ENCODE measurements at places on chromosomes 16 and 17.

DNA sequence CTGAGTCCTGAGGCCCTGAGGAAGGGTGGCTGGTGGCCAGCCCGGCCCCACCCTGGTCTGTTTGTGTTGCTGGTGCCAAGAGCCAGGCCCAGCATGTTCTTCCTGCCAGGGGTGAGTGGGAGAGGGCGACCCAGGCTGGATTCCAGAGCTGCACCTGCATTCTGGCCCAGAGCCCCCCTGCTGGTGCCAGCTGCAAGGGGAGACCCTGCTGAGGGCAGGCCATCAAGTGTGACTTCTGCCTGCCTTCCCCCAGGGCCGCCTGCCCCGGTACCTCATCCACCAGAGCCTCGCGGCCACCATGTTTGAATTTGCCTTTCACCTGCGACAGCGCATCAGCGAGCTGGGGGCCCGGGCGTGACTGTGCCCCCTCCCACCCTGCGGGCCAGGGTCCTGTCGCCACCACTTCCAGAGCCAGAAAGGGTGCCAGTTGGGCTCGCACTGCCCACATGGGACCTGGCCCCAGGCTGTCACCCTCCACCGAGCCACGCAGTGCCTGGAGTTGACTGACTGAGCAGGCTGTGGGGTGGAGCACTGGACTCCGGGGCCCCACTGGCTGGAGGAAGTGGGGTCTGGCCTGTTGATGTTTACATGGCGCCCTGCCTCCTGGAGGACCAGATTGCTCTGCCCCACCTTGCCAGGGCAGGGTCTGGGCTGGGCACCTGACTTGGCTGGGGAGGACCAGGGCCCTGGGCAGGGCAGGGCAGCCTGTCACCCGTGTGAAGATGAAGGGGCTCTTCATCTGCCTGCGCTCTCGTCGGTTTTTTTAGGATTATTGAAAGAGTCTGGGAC, 2.4 kb upstream of the TCAP start:
- DNase-seq = no peak

DNA sequence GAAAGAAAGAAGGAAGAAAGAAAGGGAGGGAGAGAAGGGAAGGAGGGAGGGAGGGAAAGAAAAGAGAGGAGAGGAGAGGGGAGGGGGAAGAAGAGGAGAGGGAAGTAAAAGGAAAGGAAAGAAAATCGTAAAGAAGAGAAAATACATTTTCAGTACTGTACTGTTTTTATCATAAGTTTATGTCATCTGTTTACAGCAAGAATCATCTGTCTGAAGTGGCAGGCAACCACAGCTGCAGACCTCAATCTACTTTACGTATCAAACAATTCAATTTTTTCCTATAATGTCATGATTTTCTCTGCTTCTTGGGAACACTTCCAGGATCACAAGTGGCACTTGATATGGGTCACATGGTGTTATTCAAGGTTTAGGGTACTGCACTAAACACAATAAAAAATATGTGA, 58.3 kb downstream of the USP32 start:
- no peak for DNase-seq

DNA sequence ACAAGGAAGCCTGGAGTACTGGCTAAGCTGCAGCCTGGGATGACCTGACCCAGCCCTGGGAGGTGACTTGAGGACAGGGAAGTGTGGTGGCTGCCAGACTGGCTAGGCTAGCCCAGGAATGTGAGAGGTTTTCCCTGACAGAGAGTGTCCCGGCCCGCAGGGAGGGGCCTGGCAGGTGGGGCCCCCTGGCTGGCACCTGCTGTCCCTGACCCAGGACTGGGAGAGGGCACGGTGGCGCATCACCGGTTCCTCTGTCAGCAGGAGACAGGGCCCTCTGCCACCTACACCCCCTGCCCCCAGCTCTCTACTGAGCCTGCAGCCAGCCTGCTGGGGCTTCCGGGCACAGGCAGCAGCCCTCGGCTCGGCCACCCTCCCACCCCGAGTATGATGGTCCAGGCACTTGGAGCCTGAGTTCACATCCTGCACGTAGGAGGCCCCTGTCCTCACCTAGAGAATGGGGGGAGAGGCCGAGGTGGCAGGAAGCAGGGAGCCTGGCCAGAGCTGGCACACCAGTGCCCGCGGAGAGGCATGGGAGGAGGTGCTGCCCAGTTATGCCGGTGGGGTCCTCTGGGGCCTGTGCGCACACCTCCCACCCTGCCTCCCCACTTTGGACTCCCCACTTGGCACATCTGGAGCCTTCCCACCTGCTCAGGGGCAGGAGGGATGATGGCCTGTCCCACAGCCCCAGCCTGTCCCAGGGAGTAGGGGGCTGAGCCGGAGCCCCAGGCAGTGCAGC, 528 bp downstream of the PRSS27 start:
- no peak for DNase-seq

DNA sequence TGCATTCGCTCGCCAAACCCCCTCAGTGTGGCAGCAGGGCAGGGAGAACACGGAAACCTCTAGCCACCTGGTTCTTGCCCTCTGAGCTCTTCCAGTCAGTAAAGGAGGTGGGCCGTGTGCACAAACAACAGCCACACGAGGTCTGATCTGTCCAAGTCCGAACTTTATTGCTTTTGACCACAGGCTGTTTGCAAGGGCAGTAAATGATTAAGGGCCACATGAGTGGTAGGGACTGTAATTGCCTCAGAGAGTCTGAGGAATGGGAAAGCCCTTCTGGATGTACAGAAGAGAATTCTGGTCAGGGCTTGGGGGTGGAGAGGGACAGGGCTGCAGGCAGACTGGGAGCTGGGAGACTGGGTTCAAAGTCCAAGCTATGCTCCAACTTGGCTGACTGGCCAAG, 75.7 kb upstream of the LHX1 start:
- no peak for DNase-seq

- DNase-seq = no peak
Measured at GRCh38 chr16:81680444-81681275, 98.4 kb upstream of the PLCG2 start.

- DNase-seq = no peak
Measured at GRCh38 chr17:67311575-67311974, 54.8 kb downstream of the PSMD12 start.

GRCh38 chr16:21646091-21646490, 6.3 kb downstream of the IGSF6 start:
- no peak for DNase-seq

DNA sequence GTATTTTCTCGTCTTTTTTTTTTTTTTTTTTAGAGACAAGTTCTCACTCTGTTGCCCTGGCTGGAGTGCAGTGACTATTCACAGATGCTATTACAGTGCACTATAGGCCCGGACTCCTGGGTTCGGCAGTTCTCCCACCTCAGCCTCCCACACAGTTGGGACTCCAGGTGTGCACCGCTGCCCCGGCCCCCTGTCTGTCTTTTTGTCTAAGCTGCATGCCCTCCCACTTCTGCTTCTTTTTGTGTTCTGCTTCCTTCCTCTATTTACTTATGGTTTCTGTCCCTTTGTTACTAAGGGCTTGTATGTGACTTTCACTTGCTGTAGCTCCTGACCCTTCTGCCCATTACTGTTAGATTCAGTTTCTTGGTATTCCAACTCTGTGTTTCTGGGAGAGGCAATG, 20.5 kb downstream of the SLC7A6 start:
- DNase-seq = no peak

- no peak for DNase-seq
Measured at GRCh38 chr17:66730461-66730923, 104.4 kb upstream of the CACNG5 start.

GRCh38 chr16:87954361-87954760, 3.1 kb downstream of the BANP start:
- no peak for DNase-seq

DNA sequence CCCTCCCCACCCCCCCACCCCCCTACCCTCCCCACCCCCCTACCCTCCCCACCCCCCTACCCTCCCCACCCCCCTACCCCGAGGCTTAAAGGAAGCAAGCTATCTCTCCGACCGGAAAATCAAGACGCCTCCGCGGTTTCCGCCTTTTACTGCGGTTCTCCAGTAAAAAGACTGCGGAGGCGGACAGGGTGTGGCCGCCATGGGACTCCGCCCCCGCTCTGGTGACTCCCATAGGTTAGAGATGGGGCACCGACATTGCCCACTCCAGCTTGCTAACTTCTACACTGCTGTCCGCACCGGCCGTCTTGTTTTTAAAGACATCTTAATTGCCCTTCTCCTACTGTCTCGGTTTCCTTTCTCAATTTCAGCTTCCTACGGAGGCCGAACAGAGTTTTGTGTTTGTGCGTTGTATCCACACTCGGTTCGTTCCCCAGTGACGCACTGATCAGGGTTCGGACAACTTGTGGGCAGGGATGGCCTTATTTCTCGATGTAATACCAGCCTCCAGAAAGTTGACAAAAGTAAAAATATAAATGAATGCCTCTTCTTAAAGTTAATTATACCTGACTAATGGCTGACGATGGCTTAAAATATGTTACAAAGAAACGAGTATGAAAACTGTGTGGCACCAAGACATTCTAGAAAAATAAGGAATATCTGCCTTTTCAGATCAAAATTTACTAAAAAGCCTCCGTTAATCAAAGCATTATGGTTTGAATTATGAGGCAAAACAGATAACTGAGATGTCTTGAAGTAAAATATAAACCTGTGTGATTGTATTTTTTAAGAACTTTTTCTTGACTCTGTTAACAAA, 1.1 kb upstream of the ZNF200 start:
- DNase-seq = peak; percentile 46

DNA sequence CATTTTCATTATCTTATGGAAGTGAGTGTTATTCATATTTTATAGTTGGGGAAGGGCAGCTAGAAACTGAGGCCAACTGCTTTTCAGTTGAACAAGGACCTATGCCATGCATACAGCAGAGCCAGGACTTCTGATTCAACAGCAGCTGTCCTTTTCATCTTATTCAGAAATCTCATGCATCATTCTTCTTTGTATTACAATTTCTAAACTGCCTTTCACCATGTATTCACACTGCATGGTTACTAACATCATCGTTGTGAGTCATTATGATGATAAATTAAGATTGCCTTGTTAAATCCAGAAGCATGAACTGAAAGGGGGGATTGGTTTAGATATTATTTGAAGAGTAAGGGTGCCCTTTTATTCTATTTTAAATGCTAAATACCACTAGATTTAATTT, 1470.1 kb upstream of the GOT2 start:
- no peak for DNase-seq

DNA sequence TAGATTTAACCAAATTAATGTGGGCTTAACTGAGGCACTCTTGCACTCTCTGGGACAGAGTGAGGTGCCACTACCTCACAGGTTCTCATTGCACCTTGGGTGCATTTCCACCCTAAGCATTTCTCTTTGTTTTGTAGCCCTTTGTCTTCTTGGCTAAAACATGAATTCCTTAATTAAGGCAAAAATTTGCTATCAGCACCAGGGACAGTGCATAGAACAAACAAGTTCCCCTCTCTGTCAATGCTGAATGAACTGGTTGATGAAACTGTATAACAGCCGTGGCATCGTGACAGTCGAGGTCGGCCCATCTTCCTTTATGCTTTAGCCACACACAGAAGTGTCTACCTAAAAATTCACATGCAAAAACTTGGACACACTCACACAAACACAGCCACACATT, 74.8 kb downstream of the HS3ST2 start:
- DNase-seq = no peak

DNA sequence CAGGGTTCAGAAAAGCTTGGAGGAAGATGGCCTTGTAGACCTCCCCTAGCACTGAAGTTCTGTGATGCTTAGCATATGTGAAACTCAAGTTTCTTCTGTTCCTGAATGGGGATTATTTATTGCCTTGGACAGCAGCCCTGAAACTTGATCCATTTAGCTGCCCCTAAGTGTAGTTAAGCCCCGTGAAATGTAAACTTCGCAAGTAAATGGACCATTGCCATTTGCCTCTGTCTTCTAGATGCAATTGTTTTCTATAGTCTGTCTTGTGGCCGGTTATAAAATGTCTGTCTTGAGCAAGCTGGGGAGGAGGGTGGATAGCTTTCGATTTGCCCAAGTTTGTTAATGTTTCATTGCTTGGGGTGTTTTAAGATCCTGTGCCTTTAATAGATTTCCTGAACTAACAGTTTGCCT, 261.8 kb downstream of the CDH13 start:
- no peak for DNase-seq

DNA sequence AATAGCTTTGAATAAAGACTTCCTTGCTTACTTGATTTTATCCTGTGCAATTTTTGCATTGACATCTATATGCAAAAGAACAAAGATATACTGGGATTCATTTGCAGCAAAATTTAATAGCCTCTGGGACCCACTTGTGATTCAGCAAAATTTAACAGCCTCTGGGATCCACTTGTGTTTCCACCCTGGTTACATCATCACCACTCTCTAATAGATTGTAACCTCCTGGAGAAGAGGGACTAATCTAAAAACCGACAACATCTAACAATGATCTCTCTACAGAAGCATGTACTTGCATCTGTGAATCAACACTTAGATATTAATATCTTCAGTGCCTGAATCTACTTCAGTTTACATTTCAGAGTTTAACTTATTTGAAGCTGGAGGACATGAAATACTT, 202.0 kb upstream of the CPHXL start:
- DNase-seq = no peak

DNA sequence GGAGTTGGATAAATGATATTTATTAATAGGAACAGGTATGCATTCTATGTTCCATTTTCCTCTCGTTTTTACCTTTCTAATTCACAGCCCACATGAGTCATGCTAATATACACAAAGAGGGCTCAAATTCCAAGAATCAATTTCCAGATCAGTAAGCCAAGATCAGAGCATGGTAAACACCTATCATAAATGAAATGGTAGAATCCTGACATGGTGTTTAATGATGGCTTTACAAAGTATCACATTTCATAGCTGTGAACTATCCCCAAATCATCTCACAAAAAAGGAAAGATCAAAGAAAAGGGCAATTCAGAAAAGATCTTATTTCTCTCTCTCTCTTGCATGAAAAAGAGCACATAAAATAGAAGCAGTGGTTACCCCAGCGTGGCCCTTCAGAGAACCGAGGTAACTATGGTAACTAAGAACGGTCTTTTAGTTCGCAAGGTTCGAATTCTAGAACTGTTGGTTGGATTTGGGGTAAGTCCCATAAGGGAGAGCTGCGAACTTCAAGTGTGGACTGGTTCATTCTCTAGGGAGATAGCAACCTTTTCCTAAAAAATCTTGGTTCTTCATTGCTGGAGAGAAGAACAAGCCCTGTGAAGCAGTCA, 73.0 kb downstream of the MARCHF10 start:
- no peak for DNase-seq

DNA sequence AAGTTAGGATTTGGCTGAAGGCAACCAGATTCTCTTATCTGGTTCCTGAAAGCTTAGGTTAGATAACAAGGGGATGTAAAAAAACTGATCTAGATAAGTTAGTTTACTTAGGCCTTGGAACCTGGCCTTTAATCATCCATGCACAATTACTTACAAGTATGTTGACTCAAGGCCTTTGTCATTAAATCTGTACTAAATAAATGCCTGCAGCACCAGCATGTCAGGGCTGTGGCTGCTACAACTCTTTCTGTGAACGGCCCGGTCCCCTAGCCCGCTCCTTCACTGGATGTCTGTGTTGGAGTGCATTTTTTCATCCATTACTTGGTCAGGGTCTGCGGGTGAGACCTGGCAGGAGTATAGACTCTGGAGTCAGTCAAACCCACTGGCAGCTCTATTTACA, 48.4 kb upstream of the ALDH3A1 start:
- DNase-seq = no peak

GRCh38 chr16:50594308-50595260, 46.4 kb downstream of the NKD1 start:
- no peak for DNase-seq

- DNase-seq = peak; percentile 59
Measured at GRCh38 chr17:49995055-49995738, at the start of gene DLX3. Gene DLX3 (minus strand): TSS chr17:49995224. CDS start chr17:49994998, 226 bp downstream.

Data from activated CD4-positive, alpha-beta T cell treated with anti-CD3 and anti-CD28 coated beads for 48 hours (primary cell).